ENCODE measurements at places on chromosomes 7 and 10.

DNA sequence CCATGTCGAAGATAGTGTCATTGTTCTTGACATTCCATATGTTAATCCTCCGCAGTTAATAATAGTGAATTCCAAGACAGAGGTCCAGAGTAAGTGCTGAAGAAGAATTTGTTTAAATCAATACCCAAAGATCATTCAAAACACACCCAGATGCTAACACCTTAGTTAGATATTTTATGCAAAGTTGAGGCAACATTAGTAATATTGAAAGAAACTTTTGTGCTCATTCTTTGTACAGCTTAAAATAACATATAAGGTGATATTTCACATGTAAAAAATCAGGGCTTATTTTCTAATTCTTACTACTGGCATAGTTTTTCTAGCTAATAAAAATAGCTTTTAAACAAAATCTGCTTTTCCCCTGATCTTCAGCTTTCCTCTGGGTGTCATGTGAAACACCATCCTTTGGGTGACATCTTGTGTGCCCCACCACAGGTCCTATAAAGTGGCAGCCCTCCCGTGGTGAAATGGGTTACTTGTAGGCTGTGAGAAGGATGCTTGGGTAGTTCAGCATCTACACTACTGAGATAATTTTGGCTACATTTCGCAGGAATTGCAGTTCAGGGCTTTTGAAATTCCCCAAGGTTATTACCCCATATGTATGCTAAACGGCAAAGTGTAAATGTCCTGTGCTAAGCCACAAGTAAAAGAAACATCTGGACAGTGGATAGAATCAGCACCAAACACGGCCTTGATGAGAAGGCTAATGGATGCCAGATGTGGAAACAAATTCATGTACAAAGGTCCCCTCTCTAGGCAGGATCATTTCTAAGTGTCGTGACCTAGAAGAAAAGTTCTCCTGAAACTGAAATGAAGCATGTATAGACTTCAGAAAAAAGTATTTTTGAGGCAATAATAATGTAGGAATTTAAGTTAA lies 105.4 kb downstream of the GRM3 start:
- no peak for DNase-seq

- no peak for DNase-seq
Observed at GRCh38 chr7:10734595-10734994, 239.1 kb upstream of the PHF14 start.

DNA sequence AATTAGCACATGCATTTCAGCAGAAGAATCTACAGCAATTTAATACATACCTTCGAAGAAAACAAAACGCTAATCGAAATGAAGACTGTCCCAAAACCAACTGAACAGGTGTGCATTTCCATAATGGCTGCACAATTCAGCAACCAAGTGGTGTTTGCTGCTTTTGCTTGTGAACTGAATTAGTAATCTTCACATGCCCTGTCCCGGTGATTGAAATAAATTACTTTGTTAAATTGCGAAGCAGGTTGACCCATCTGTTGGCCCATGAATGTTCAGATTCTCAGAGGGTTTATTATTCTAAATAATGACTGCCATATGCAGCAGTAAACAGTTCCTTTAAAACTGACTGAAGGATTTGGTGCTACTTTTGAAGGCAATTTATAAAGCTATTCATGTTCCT lies 445.2 kb upstream of the NFE2L3 start:
- no peak for DNase-seq

GRCh38 chr7:127587663-127588018 lies 570 bp upstream of the ARF5 start:
- DNase-seq, result peak; percentile 79

- DNase-seq, result no peak
Observed at GRCh38 chr10:60706146-60706545, 72.1 kb upstream of the CDK1 start.

GRCh38 chr10:43084812-43085211 lies 7.9 kb downstream of the RET start:
- DNase-seq, result no peak

DNA sequence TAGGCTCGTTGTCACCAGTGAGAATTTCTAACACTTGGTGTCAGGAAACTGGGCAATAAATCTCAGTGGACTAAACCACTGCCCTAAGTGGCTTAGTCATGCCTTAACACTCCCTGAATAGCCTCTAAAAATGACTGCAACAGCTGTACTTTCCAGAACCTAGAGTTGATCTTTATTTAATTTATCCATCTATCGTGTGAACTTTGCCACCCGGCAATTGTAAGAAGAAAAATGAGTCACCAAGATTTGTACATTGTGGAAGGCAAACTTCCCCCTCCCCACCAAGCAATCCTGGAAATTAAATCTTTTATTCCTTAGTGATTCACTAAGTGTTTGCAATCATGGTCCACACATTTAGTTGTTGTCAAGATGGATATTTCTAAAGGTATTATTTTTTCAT lies 47.1 kb downstream of the NXPH1 start:
- no peak for DNase-seq

DNA sequence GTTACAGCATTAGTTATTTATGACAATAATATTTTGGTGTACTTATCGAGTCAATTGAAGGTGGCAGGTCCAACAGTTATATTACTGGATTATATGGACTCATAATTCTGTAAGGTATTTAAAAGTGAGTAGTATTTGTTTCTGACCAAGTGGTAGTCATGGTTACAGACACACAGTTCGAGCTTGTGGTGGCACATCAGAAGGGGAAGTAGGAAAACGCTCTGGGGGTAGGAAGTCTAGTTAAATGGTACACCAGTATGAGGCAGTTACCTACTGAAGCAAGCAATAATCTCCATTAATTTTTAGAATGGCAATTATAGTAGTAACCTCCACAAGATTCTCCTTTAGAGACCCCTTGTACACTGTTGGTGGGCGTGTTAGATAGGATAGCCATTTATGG lies 541.2 kb downstream of the ETV1 start:
- DNase-seq, result no peak

DNA sequence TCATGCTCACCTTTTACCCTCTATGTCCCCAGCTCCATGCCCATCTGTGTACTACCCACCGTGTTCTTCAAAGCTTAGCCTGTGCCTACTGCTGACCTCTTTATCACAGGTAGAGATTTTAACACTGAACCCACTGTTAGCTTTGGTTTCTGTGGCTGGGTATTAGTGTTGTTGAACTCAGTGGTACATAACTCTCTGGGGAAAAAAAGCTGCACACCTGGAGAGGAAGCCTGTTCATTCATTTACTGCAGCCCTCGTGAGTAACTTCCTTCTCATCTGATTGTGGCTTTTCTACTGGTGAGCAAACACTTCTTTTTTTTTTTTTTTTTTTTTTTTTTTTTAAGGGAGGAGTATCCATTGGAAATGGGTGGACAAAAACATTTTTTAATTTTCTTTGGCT lies 326.3 kb downstream of the CCSER2 start:
- no peak for DNase-seq

Data from pancreas (tissue), 10 donors.